CD4-positive, alpha-beta T cell treated with Interleukin-21 for 1 hour (primary cell): ENCODE measurements at places on chromosomes 2 and 18.

GRCh38 chr2:239775623-239776435 lies 249.3 kb downstream of the NDUFA10 start:
- no peak for DNase-seq

GRCh38 chr18:48459465-48459864 lies 50.3 kb upstream of the ZBTB7C start:
- no peak for DNase-seq

- DNase-seq = no peak
Measured at GRCh38 chr2:58984731-58985130, 743.6 kb upstream of the FANCL start.

- no peak for DNase-seq
Measured at GRCh38 chr2:52498077-52498750, 1269.4 kb upstream of the CHAC2 start.
